NCI-H524 (cell line): ENCODE measurements at places on chromosomes 7 and 10.

- DNase-seq, result no peak
Measured at GRCh38 chr10:3735175-3735574, 49.8 kb downstream of the KLF6 start.

- no peak for DNase-seq
Measured at GRCh38 chr7:86013662-86014061, 630.0 kb upstream of the GRM3 start.

DNA sequence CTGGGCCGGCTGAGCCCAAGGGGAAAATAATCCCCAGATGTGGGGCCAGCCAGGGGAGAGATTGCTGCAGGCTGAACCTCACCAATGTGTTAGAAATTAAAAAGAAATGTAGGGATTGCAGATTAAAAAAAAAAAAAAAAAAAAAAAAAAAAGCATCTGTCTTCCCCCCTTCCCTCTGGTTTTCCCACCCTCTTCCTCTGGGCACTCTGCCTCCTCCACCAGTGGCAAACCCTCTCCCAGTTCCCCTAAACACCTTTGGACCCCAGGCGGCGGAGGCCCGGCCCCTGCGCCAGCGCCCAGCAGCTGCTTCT is 7.1 kb downstream of the MNX1 start:
- DNase-seq, result no peak

- peak; percentile 14 for DNase-seq
Measured at GRCh38 chr10:6868036-6868725, 288.1 kb upstream of the PRKCQ start.

DNA sequence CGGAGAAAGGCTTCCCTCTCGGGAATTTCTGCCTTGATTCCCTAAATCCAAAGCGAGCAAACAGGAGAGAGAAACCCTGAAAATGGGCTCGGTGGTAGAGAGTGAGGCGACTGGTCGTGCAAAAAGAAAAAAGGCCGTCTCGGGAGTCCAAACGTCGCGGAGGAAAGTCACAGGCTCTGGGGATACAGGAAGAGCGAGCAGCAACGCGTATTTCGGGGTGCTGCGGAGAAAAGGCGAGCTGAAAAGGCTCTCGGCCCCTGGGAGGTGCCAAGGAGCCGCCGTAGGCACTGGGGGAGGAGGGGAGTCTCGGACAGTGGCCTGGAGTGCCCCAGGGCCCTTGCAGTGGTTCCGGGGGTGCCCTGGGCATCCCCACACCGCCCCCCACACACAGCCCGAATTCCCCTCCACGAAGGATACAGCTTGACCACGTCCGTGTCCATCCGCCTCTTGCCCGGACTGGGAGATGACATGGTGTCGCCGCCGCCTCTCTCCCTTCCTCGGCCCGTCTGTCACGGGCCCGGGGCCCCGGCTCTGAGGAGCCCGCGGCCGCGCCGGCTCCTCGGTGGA is 591 bp downstream of the UBE2H start:
- peak; percentile 37 for DNase-seq

- DNase-seq, result no peak
Measured at GRCh38 chr7:157590526-157590925, 253.7 kb downstream of the DNAJB6 start.

DNA sequence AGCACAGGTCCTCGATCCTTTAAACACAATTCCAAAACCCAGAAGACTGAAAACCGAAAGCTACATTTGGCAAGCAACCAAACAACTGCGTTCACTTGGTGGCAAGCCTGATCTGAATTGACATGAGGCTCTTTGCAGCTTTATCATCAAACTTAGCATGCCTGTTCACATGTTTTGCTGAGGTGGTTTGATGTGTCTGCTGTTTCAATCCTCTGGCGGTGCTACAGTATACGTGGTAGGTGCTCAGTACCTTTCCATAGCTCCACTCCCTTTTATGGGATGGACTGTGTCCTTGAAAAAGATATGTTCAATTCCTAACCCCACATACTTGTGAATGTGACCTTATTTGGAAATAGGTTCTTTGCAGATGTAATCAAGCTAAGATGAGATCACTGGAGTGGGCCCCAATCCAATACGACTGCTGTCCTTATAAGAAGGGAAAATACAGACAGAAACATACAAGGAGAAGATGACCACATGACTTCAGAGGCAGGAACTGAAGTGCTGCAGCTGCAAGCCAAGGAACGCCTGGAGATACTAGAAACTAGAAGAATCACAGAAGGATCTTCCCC is 33.4 kb downstream of the CCDC6 start:
- no peak for DNase-seq
